ENCODE measurements at places on chromosomes 5 and 9. TPM values are rescaled to one million over a fixed set of nuclear protein-coding genes. Genes with fewer than 3 reads are reported as not detected.

- peaks cover 58% of the 10 kb centered on the region for H3K4me1 ChIP-seq
- DNase-seq, result no peak
- no peaks in the 10 kb centered on the region for H3K36me3 ChIP-seq
- no peaks in the 10 kb centered on the region for H3K27me3 ChIP-seq
These were observed 217.9 kb downstream of the BNC2 start for GRCh38 chr9:16652582-16652981.

- no peak overlapping the region for H3K4me3 ChIP-seq
- no peak for DNase-seq
- H3K36me3 ChIP-seq, result peaks cover 38% of the 10 kb centered on the region
These were observed 121.0 kb upstream of the RETREG1 start for GRCh38 chr5:16737620-16738364.

DNA sequence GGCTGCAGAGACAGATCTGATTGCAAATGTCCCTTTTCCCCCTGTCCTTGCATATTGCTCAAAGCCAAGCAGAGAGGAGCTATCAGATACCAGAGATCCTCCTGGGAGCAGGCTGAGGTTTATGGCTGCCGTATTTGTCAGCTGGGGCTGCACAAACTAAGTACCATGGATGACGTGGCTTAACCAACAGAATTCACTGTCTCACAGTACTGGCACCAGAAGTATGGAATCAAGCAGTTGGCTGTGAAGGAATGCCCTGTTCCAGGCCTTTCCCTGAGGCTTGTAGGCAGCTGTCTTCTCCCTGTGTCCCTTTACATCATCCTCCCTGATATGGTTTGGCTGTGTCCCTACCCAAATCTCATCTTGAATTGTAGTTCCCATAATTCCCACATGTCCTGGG, 2.6 kb downstream of the CFAP90 start:
- H3K27ac ChIP-seq, result no peak overlapping the region
- no peak for DNase-seq
- peaks cover 6% of the 10 kb centered on the region for H3K4me1 ChIP-seq
- peaks cover 20% of the 10 kb centered on the region for H3K27me3 ChIP-seq
- no peak overlapping the region for H3K4me3 ChIP-seq

DNA sequence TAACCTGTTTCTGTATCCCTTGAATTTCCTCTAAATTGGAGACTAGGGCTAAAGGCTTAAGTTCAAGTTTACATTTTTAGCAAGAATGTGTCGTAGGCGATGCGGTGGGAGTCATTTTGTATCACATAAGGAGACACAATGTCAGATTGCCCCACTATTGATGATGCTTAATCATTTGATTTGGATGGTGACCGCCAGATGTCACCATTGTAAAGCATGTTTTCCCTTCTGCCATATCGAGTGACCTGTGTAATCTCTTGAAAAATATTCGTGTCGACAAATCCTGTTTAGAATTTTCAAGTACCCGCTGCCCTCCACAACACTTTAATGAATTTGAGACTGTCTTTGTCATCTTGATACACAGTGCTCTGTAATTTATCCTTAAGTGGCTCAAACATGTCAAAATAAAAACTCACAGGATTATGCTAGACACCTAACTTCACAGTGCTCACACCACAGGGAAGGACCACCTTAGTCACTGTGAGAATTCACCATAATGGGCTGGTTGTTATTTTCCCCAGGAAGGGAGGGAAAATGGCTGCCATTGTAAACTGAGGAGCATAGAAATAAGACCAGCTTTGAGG, 34.5 kb upstream of the SLC46A2 start:
- H3K36me3 ChIP-seq, result no peaks in the 10 kb centered on the region
- H3K4me1 ChIP-seq, result no peaks in the 10 kb centered on the region
- no peak for DNase-seq
- H3K4me3 ChIP-seq, result no peak overlapping the region
- 0 out of 2 replicates have a peak, but pooled peaks cover 3% of the 10 kb centered on the region for H3K27me3 ChIP-seq
- no peak overlapping the region for H3K27ac ChIP-seq

GRCh38 chr5:160852049-160852448, at the start of gene ATP10B:
ATP10B (minus strand) TSS chr5:160852211; CDS start chr5:160688074, 164,137 bp downstream.
- no peaks in the 10 kb centered on the region for H3K4me1 ChIP-seq
- H3K4me3 ChIP-seq, result no peak within 1 kb of the TSS
- H3K36me3 ChIP-seq, result no peaks in the 10 kb centered on the region
- H3K27ac ChIP-seq, result no peak within 1 kb of the TSS
- no peaks in the 10 kb centered on the region for H3K27me3 ChIP-seq
- DNase-seq, result no peak

- peak; percentile 36 for DNase-seq
- no peaks in the 10 kb centered on the region for H3K36me3 ChIP-seq
- H3K27me3 ChIP-seq, result no peaks in the 10 kb centered on the region
- no peak overlapping the region for H3K4me3 ChIP-seq
- peaks cover 15% of the 10 kb centered on the region for H3K4me1 ChIP-seq
These were observed 69.1 kb downstream of the ADAMTS2 start for GRCh38 chr5:179275941-179276837.

- no peaks in the 10 kb centered on the region for H3K36me3 ChIP-seq
- no peak overlapping the region for H3K27ac ChIP-seq
- DNase-seq, result no peak
- no peak overlapping the region for H3K4me3 ChIP-seq
- no peaks in the 10 kb centered on the region for H3K27me3 ChIP-seq
- peaks cover 9% of the 10 kb centered on the region for H3K4me1 ChIP-seq
These were observed 11.0 kb downstream of the RGS3 start for GRCh38 chr9:113474360-113475028.

- peaks cover 21% of the 10 kb centered on the region for H3K4me1 ChIP-seq
- H3K4me3 ChIP-seq, result no peak overlapping the region
These were observed 1.3 kb upstream of the REEP5 start for GRCh38 chr5:112923148-112923917.

- DNase-seq, result no peak
- no peaks in the 10 kb centered on the region for H3K36me3 ChIP-seq
- no peak overlapping the region for H3K27ac ChIP-seq
- no peaks in the 10 kb centered on the region for H3K4me1 ChIP-seq
- no peaks in the 10 kb centered on the region for H3K27me3 ChIP-seq
These were observed 10.9 kb downstream of the SNCAIP start for GRCh38 chr5:122322801-122323548.

DNA sequence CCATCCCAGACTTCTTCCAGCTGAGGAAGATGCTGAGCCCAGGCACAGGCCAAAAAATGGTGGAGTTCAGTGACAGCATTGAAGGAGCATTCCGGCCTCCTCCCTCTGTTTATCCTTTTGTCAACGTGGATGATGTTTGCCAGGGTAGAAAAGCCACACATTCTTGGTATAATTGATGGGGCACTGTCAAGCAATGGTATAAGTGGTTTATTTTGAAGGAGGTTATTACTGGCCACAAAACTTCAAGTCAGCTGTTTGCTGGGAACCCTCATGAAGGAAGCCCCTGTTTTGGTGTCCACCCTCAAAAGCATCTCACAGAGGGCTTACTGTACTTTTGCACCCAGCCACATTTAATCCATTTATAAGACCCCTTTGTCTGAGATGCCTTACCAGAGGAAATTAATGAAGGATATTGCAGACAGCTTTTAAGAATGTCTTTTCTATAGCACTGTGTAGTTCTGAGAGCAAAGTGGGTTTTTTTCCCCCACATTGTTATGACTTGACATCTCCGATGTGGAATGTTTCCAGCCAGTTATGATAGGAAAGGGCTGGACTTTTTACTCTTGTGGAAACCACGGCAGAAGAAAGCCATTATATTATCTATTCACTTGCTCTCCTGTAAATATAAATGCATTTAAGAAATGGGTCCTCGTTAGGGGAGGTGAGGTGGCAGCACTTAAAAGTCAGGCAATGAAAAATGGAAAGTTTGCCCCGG, 95.5 kb upstream of the SPATA31D4 start:
- H3K27ac ChIP-seq, result peak overlapping the region; percentile 78
- H3K4me3 ChIP-seq, result no peak overlapping the region
- no peaks in the 10 kb centered on the region for H3K36me3 ChIP-seq
- no peaks in the 10 kb centered on the region for H3K27me3 ChIP-seq
- peaks cover 32% of the 10 kb centered on the region for H3K4me1 ChIP-seq

DNA sequence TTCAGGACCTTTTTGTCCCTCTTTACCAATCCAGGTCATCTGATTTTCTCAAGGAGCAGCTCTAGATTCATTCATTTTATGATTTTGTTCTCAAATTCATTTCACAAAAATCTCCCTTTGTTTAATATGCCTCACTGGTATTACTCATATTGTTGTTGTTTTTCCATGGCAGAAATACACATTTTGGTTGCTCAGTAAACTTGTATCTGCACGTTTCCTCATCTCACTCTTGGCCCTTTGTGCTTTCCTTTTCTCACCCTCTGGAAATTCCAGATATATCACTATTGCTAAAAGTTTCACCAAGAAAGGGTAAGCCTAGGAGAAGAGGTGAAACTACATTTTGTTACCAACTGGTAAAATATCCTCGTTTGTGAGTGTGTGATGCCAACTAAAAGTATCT, 14.8 kb downstream of the ASPN start:
- no peaks in the 10 kb centered on the region for H3K36me3 ChIP-seq
- no peaks in the 10 kb centered on the region for H3K27me3 ChIP-seq
- no peak overlapping the region for H3K27ac ChIP-seq
- no peak overlapping the region for H3K4me3 ChIP-seq

SLC34A1 gene
- total RNA-seq, result not detected

LHX6 gene
- total RNA-seq, result 6.4 TPM

GLDC gene
- not detected for total RNA-seq

TMEM252 gene
- total RNA-seq, result not detected

FAM81B gene
- not detected for total RNA-seq

C9 gene
- not detected for total RNA-seq

Data from SJSA1 (cell line).